A549 treated with GW870086 at 1 μM for 4 hours (cell line): ENCODE measurements at places on chromosomes 1 and 21. TPM values are rescaled to one million over a fixed set of nuclear protein-coding genes. Genes with fewer than 3 reads are reported as not detected.

The BCL2L15 gene
- 0.19 to 1.7 TPM (median 0.75 TPM) in 5 replicates for total RNA-seq

The TCEA3 gene
- 0.42 to 0.74 TPM (median 0.55 TPM) in 5 replicates for total RNA-seq

The GJA8 gene
- total RNA-seq = not detected in 5 replicates

The KCNA2 gene
- 0.01 to 0.07 TPM in 2 of 5 replicates, not detected in the others for total RNA-seq

The FCRL3 gene
- 0.02 TPM in 1 of 5 replicates, not detected in the others for total RNA-seq

The SERPINC1 gene
- total RNA-seq = 0.11 to 0.16 TPM (median 0.13 TPM) in 3 of 5 replicates, not detected in the others

The EDEM3 gene
- 6.1 to 10.1 TPM (median 8.2 TPM) in 5 replicates for total RNA-seq

The RPE65 gene
- total RNA-seq = not detected in 5 replicates

The MARK1 gene
- total RNA-seq = 0.05 to 0.16 TPM (median 0.11 TPM) in 5 replicates

The MAP10 gene
- total RNA-seq = 0.47 to 1.2 TPM (median 0.99 TPM) in 5 replicates

The EXTL1 gene
- total RNA-seq = 0.08 TPM in 1 of 5 replicates, not detected in the others

The NFASC gene
- total RNA-seq = 0.89 to 1.5 TPM (median 1.1 TPM) in 5 replicates

The PPIAL4G gene
- not detected in 5 replicates for total RNA-seq

The ITLN2 gene
- total RNA-seq = 0.30 to 0.93 TPM (median 0.57 TPM) in 5 replicates

The SMCP gene
- not detected in 5 replicates for total RNA-seq

The FLG2 gene
- not detected in 5 replicates for total RNA-seq

The TMEM52 gene
- total RNA-seq = 0.65 to 0.80 TPM (median 0.74 TPM) in 5 replicates

The IFT25 gene
- total RNA-seq = 29.9 to 37.4 TPM (median 31.0 TPM) in 5 replicates

The LAX1 gene
- not detected in 5 replicates for total RNA-seq

The NHLH2 gene
- total RNA-seq = not detected in 5 replicates

The PNRC2 gene
- 28.1 to 41.7 TPM (median 32.4 TPM) in 5 replicates for total RNA-seq

The DYNLT5 gene
- not detected in 5 replicates for total RNA-seq

The PGBD2 gene
- total RNA-seq = 3.5 to 4.4 TPM (median 3.9 TPM) in 5 replicates

The LIN28A gene
- 0.03 TPM in 1 of 5 replicates, not detected in the others for total RNA-seq

The SPRTN gene
- total RNA-seq = 11.4 to 15.1 TPM (median 14.6 TPM) in 5 replicates

The OR2AK2 gene
- not detected in 5 replicates for total RNA-seq

The CRB1 gene
- total RNA-seq = not detected in 5 replicates

The KRTAP11-1 gene
- not detected in 5 replicates for total RNA-seq

The CELA3B gene
- not detected in 5 replicates for total RNA-seq

The PLA2G2F gene
- total RNA-seq = not detected in 5 replicates

The RPTN gene
- not detected in 5 replicates for total RNA-seq

The IL20 gene
- not detected in 5 replicates for total RNA-seq

The LIPI gene
- not detected in 5 replicates for total RNA-seq

The UBL4B gene
- total RNA-seq = not detected in 5 replicates
